ENCODE measurements at places on chromosomes 4 and X.

DNA sequence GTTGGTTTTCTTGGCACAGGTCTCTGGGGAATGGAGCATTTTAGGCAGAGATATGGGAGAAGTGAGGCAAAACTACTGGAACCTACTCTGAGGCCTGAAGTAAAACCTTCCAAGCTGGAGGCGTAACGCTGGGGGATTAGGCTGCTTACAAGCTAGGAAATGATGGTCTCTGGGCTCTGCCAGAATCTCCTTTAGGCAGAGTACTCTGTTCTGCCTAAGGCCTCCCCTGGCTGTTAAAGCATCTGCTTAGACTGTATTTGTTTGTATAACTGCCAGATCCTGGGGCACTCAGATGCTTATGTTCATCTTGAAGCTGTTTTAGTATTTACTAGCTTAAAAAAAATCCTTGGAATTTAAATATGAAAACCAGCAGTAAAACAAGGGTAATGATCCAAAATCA is 822.2 kb downstream of the RPA4 start:
- no peak for DNase-seq
- H3K27ac ChIP-seq: no peak overlapping the region
- no peak overlapping the region for H3K4me3 ChIP-seq
- H3K27me3 ChIP-seq: no peaks in the 10 kb centered on the region
- no peaks in the 10 kb centered on the region for H3K36me3 ChIP-seq
- H3K4me1 ChIP-seq: no peaks in the 10 kb centered on the region

DNA sequence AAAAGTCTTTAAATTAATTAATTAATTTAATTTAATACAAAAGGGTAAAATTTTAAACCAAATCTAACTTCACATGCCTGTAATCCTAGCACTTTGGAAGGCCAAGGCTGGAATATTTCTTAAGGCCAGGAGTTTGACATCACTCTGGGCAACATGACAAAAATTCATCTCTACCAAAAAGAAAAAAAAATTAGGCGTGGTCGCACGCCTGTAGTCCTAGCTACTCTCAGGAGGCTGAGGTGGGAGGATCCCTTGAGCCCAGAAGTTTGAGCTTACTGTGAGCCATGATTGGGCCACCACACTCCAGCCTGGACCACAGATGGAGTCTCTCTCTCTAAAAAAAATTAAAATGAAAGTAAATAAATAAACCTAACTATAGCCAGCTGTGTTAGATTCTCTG is 39.2 kb upstream of the ANTXR2 start:
- H3K4me3 ChIP-seq: no peak overlapping the region
- no peak for DNase-seq
- no peaks in the 10 kb centered on the region for H3K36me3 ChIP-seq
- H3K27me3 ChIP-seq: peaks cover 3% of the 10 kb centered on the region
- no peaks in the 10 kb centered on the region for H3K4me1 ChIP-seq

GRCh38 chrX:43655151-43656004 is 721 bp upstream of the MAOA start:
- no peak for DNase-seq
- no peaks in the 10 kb centered on the region for H3K4me1 ChIP-seq

DNA sequence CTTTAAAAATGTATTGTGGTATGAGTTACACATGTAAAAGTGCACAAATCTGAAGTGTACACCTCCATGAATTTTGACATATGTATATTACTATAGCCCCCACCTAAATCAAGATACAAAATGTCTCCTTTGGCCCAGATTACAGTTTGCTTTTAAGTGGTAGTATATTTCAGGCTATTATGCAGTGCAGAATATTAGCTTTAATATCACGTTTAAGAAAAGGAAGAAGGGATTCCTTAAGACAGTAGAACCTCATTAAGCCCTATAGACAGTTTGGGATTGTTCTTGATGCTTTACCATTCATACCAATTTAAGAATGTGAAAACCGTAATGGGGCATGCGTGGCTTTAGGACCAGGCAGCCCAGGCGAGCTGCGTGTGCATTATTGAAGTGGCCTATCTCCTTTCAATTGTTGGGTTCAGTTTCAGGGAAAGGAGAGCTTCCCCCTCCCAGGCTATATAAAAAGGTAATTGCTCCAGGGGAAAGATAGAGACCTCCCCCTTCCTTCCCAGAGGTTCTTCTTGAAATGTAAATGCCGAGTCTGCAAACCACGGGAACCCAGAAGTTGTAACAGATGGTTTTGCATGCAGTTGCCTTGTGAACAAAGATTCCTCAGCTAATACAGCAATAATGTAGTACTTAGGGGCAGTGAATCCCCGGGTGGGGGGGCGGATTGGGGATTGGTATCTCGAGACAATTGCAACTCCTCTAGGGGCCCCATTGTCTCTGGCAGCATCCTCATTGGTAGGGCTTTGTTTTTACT is 106.1 kb downstream of the UCHL1 start:
- DNase-seq: no peak
- H3K27ac ChIP-seq: peak overlapping the region; percentile 60
- peaks cover 28% of the 10 kb centered on the region for H3K27me3 ChIP-seq
- peaks cover 5% of the 10 kb centered on the region for H3K36me3 ChIP-seq

DNA sequence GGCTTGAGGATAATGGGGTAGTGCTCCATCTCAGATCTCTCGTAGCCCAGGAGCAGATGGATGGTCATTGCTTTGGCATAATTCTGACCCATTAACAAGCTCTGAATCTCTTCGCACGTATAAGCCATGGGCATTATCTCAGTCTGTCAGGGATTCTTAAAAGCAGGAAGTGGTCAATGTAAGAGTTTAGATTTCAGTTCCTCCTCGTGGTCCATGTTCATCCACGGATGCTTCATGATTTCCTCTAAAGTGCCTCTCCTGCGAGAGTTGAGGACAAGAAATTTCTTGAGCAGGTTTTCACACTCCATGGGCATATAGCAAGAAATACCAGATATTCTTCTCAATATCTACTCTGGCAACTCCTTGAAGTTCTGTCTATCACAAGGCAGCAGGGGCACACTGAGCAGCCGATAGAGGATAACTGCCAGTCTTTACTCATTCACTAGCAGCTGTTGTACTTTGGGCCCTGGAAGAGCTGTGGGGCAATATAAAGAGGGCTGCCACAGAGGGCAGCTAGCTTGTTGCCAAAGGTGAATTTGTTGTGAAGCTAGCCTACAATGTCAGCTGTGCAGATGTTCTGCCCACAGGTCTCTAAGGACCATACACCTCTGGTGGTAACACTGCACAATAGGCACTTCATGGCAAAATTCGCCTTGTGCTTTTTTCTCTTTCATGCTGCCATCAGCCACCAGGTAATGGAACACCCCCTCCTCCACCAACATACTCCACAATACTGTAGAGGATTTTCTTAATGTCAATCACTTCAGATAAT is 52.0 kb upstream of the WDR17 start:
- no peaks in the 10 kb centered on the region for H3K4me1 ChIP-seq
- no peak for DNase-seq
- no peaks in the 10 kb centered on the region for H3K36me3 ChIP-seq
- H3K4me3 ChIP-seq: no peak overlapping the region

DNA sequence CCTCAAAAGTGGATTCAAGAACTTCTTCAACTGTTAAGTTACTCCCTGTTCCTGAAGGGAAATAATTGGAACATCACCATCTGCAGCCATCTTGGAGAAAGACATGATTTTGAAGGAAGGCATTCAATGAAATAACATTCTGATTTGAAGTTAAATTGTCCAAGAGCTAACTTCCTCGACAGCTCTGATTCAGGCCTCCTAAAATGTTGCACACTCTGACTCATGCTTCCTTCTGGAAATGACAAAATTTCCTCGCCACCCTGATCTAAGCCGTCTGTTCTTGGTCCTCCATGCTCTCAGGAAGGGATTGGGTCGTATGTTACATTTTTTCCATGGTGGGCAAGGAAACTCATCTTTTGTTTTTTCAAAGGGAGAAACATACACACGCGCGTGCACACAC is 496.9 kb upstream of the DIPK2B start:
- H3K36me3 ChIP-seq: no peaks in the 10 kb centered on the region
- no peak overlapping the region for H3K27ac ChIP-seq
- no peaks in the 10 kb centered on the region for H3K4me1 ChIP-seq
- H3K4me3 ChIP-seq: no peak overlapping the region
- no peaks in the 10 kb centered on the region for H3K27me3 ChIP-seq

GRCh38 chr4:152936446-152937335 is 568 bp downstream of the FHDC1 start:
- H3K36me3 ChIP-seq: peaks cover 3% of the 10 kb centered on the region
- H3K27me3 ChIP-seq: peaks cover 53% of the 10 kb centered on the region
- peaks cover 21% of the 10 kb centered on the region for H3K4me1 ChIP-seq
- H3K27ac ChIP-seq: no peak overlapping the region
- H3K4me3 ChIP-seq: peak overlapping the region; percentile 84
- DNase-seq: peak; percentile 75

- peak overlapping the region; percentile 76 for H3K27ac ChIP-seq
- H3K4me1 ChIP-seq: peaks cover 45% of the 10 kb centered on the region
- H3K27me3 ChIP-seq: peaks cover 6% of the 10 kb centered on the region
- H3K4me3 ChIP-seq: peak overlapping the region; percentile 90
Measured at GRCh38 chr4:94452476-94453371, 982 bp downstream of the PDLIM5 start.

DNA sequence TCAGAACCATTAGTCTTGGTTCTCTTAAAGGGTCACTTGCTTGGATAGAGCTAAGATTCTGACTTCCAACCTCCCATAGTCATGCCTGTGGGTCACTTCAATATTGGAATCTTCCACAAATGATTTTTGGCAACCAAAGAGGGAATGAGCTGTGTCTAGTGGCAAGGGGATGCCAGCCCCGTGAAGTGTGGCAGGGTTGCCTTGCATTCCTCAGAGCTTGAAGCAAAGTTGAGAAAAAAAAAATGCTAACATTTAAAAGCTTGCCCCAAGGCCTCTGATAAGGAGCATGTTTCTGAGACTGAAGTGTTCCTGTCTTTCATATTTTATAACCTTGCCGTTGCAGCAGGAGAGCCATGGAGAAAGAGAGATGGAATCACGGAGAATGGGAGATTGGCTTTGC is 120.2 kb downstream of the PAPSS1 start:
- no peaks in the 10 kb centered on the region for H3K27me3 ChIP-seq
- H3K4me1 ChIP-seq: peaks cover 12% of the 10 kb centered on the region
- no peak overlapping the region for H3K27ac ChIP-seq
- no peaks in the 10 kb centered on the region for H3K36me3 ChIP-seq
- no peak overlapping the region for H3K4me3 ChIP-seq

DNA sequence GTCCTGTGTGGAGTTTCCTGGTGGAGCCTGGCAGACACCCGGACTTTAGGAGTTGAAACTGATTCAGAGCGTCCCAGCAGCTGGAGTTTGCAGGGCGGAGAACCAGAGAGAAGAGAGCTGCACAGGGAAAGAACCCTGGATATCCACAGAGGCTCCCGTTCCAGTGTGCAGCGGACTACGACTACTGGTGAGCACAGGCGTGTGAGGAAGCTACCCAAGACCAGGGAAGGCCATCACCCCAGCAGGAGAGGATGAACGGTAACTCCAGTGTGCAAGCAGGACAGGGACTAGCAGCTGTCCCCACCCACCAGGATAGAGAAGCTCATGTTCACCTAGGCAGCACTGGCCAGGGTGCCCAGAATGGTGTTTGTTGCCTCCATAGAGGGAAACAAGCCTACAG is 2.3 kb downstream of the LAGE3 start:
- H3K27me3 ChIP-seq: no peaks in the 10 kb centered on the region
- H3K36me3 ChIP-seq: no peaks in the 10 kb centered on the region
- no peak for DNase-seq

GRCh38 chr4:129254526-129254925 is 158.6 kb downstream of the C4orf33 start:
- no peak overlapping the region for H3K27ac ChIP-seq
- H3K4me1 ChIP-seq: no peaks in the 10 kb centered on the region
- H3K4me3 ChIP-seq: no peak overlapping the region
- no peaks in the 10 kb centered on the region for H3K36me3 ChIP-seq
- peaks cover 5% of the 10 kb centered on the region for H3K27me3 ChIP-seq
- DNase-seq: no peak

DNA sequence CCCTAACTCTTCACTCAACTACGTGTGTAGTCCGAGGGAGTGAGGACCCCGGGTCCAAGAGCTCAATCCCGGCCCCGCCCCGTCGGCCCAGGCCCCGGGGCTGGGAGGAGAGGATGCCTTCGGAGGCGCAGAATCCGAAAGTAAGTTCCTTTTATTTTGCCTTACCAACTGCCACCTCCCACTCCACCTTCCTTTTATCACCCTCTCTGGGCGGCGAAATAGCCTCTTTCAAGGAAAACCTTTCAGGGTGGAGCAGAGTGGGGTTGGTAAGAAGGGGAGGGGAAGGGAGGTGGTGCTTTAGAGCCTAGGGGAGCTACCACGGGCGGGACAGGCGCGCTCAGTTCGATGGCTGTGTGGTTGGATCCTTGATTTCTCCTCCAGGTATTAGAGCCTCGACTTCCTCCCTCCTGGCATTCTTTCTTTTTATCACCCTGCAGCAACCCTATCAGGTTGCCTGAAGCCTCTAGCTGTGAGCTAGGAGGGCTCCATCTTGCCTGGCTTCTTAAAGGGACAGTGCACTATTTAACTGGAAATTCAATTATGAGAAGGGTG is 191.2 kb downstream of the RRAGB start:
- no peaks in the 10 kb centered on the region for H3K27me3 ChIP-seq
- H3K4me1 ChIP-seq: peaks cover 6% of the 10 kb centered on the region
- no peak for DNase-seq
- peak overlapping the region; percentile 99 for H3K27ac ChIP-seq

GRCh38 chrX:21225643-21226042 is 148.6 kb upstream of the CNKSR2 start:
- H3K36me3 ChIP-seq: no peaks in the 10 kb centered on the region
- H3K27ac ChIP-seq: no peak overlapping the region
- H3K27me3 ChIP-seq: no peaks in the 10 kb centered on the region
- H3K4me1 ChIP-seq: no peaks in the 10 kb centered on the region
- H3K4me3 ChIP-seq: no peak overlapping the region

DNA sequence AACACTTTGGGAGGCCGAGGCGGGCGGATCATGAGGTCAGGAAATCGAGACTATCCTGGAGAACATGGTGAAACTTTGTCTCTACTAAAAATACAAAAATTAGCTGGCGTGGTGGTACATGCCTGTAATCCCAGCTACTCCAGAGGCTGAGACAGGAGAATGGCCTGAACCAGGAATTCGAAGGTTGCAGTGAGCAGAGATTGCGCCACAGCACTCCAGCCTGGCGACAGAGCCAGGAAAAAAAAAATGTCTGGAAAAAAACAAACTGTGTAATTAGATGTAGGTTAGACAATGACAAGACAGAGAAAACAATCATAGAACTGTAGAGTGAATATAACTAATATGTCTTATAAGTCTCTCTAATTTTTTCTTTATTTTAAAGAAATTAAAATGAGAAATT is 1002.5 kb upstream of the LCORL start:
- H3K27me3 ChIP-seq: no peaks in the 10 kb centered on the region
- DNase-seq: no peak
- peaks cover 25% of the 10 kb centered on the region for H3K4me1 ChIP-seq
- H3K36me3 ChIP-seq: no peaks in the 10 kb centered on the region
- H3K27ac ChIP-seq: no peak overlapping the region

DNA sequence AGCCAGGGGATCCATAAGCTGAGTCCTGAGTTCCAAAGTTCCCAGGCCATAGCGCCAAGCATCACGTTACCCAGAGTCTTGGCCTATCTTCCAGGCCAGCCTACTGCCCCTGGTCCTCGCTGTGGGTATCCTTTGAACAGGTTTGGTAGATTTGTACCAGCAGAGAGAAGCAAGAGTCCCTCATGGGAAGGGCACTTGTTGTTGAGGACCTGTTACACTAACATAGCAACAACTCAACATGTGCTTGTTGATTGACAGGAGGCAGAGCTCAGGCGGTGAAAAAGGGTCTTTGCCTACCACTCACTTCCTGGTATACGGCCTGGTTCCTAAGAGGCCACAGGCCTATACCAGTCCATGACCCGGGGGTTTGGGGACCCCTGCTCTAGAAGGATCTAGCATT is 138.4 kb downstream of the RASL11B start:
- H3K27ac ChIP-seq: no peak overlapping the region
- no peak overlapping the region for H3K4me3 ChIP-seq
- H3K36me3 ChIP-seq: no peaks in the 10 kb centered on the region
- DNase-seq: no peak
- peaks cover 17% of the 10 kb centered on the region for H3K4me1 ChIP-seq

- no peaks in the 10 kb centered on the region for H3K36me3 ChIP-seq
- no peak overlapping the region for H3K27ac ChIP-seq
Measured at GRCh38 chrX:51779306-51779705, 36.1 kb downstream of the GSPT2 start.
